ENCODE measurements at places on chromosomes 3 and 15.

GRCh38 chr3:8525893-8526292 is 24.3 kb downstream of the LMCD1 start:
- no peak for DNase-seq

DNA sequence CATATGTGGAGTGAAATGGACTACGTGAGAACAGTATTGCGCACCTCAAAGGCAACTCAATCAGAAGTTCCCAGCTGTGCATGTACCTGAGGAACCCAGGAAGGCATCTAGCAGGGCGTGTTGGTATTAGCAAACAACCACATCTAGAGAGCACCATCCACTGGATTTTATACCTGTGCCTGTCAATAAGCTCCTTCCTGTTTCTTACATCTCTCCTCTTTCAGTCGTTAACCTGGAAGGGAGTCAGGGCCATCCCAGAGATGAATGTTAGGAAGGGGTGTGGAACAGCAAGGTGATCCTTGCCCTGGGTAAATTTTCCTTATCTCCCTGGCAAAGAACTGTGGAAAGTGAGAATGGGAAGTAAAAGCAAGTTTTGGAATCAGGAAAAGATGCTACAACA is 29.6 kb upstream of the CHMP2B start:
- DNase-seq = no peak

- peak; percentile 59 for DNase-seq
Observed at GRCh38 chr15:78810362-78811123, 721 bp downstream of the ADAMTS7 start.

DNA sequence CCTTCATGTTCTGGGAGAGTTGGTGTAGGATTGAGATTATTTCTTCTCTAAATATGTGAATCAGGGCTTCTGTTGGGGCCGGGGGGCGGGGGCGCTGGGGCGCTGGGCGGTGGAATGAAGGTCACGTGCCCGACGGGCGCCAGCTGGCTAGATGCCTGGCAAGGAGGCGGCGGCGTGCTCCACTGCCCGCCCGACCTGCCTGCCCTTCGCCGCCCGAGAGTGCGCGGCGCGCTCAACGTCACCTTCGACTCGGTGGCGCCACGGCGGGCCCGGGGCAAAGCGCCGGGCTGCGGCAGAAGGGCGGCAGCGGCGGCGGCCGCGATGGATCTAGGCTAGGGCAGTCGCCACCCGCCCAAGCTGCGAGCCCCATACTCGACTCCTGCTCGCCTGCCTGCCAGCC is 47.0 kb upstream of the LHFPL4 start:
- DNase-seq = peak; percentile 34

GRCh38 chr3:14988988-14989394 is 41.6 kb downstream of the NR2C2 start:
- no peak for DNase-seq

- no peak for DNase-seq
Observed at GRCh38 chr3:40243056-40243455, 66.5 kb upstream of the EIF1B start.
